ENCODE measurements at places on chromosomes 7 and 10. TPM values are rescaled to one million over a fixed set of nuclear protein-coding genes. Genes with fewer than 3 reads are reported as not detected.

The ATG9B gene
- not detected for total RNA-seq

The CARD11 gene
- 2.9 TPM for total RNA-seq

GRCh38 chr10:11691319-11691755 is 50.8 kb upstream of the ECHDC3 start:
- DNase-seq, result no peak

DNA sequence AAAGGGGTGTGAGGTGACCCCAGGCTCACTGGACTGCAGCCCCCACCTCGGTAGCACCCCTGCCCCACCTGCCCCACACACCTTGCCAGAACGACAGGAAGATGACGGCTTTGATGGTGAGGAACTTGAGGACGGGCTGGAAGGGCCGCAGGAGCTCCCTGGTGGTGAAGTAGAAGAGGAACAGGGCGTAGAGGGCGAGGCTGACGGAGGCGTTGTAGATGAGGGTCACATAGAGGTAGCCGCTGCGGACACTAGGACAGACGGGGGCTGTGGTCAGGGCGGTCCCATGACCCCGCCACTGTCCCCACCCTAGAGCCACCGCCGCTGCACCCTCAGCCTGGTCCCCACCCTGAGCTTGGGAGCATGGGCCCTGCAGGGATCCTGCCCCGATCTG is 7.6 kb downstream of the TMEM184A start:
- DNase-seq, result no peak

The TCF7L2 gene
- 34.1 TPM for total RNA-seq

GRCh38 chr7:53900856-53901528 is 641.2 kb upstream of the VSTM2A start:
- DNase-seq, result no peak

- no peak for DNase-seq
Measured at GRCh38 chr7:45890902-45891461, 2.7 kb downstream of the IGFBP1 start.

- no peak for DNase-seq
Measured at GRCh38 chr7:96995406-96996110, 9.8 kb upstream of the DLX6 start.

GRCh38 chr7:114885836-114886235 is 36.1 kb upstream of the MDFIC start:
- DNase-seq, result no peak

GRCh38 chr10:104232613-104233102 is 494 bp upstream of the CFAP43 start:
- DNase-seq, result no peak

GRCh38 chr7:38929460-38930171 is 20.6 kb upstream of the VPS41 start:
- DNase-seq, result no peak

The TFR2 gene
- not detected for total RNA-seq

DNA sequence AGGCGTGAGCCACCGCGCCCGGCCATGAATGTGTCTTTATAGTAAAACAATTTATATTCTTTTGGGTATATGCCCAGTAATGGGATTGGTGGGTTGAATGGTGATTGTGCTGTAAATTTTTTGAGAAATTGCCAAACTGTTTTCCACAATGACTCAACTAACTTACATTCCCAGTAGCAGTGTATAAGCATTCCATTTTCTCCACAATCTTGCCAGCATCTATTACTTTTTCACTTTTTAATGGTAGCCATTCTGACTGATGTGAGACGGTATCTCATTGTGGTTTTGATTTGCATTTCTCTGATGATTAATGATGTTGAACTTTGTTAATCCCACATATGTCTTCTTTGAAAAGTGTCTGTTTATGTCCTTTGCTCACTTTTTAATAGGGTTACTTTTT is 1187.9 kb downstream of the XPNPEP1 start:
- DNase-seq, result no peak

Measured in breast epithelium (tissue), 4 donors.